GM04503 (cell line): ENCODE measurements at places on chromosomes 2 and 18.

DNA sequence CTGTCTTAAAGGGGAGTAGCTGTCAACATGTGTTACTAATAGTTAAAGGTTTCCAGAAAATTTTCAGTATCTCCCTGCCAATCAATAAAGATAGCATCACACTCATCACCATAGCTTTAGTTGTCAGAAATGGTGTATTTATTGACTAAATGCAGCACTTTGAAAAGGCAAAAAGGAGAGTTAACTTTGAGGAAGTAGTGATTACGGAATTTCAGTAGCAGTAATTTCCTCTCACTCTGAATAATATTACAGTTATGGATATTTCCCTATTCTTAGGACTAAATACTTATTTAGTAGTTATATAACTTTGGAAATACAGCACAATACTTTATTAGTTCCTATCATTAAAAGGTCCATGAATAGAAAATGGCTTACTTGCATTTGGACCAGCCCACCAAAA is 250.5 kb downstream of the CAMKMT start:
- DNase-seq, result no peak

DNA sequence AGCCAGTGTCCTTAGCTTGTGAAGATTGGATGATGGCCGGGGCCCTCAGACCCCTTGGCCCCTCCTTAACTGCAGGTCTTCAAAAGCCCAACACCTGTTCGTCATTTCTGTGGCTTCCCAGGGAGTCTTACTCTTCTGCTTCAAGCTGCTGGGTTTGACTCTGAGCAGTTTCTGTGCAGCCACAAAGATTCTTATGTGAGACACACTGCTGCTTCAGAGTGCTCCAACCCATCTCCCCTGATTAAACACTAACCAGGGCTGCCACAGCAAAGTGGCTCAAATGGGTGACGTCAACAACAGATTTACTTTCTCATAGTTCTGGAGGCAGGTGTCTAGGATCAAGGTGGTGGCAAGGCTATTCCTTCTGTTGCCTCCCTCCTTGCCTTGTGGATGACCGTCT is 40.8 kb downstream of the TSN start:
- no peak for DNase-seq

DNA sequence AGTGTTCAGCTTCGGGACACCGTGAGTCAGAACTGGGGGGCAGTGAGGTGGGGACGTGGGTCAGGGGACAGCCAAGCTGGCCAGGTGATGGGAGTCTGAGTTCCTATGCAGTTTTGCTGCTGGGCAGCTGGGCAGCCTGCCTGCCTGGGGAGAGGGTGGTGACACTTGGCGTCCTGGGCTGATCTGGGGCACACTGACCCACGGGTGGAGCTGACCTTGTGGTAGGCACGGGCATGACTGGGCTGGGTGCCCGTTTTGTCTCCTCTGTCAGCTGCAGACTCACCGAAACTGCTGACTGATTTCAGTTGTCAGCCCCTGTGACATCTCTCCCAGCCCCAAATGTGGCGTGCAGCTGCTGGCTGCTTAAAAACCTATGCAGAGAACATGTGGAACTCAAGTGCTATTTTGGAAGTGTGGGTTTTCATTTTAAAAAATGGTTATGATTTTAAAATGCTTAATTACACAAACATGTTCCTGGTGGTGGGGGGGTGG is 32.6 kb upstream of the E2F6 start:
- no peak for DNase-seq

DNA sequence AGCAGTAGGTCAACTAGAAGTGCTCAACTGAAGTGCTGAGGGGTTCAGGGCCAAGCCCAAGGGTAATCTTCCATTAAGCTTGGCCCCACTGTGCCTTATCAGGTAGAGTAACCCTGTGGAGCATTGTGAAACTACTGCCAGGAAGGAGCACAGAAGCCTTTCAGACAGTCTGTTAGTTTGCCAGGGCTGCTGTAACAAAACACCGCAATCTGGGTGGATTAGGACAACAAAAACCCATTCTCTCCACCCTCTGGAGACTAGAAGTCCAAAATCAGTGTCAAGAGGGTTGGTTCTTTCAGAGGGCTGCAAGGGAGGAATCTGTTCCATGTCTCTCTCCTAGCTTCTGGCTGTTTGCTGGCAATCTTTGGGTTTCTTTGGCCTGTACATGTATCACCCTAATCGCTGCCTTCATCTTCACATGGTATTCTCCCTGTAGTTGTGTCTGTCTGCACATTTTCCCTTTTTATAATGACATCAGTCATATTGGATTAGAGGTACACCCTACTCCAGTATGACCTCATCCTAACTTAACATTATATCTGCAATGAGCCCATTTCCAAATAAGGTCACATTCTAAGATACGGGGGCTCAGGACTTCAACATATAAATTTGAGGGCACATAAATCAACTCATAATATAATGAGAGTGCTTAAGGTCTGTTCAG is 21.2 kb downstream of the VIT start:
- DNase-seq, result no peak

- DNase-seq, result no peak
Measured at GRCh38 chr18:77969972-77970371, 720.3 kb downstream of the GALR1 start.

GRCh38 chr2:159215116-159215515 is 71.4 kb downstream of the WDSUB1 start:
- DNase-seq, result no peak

DNA sequence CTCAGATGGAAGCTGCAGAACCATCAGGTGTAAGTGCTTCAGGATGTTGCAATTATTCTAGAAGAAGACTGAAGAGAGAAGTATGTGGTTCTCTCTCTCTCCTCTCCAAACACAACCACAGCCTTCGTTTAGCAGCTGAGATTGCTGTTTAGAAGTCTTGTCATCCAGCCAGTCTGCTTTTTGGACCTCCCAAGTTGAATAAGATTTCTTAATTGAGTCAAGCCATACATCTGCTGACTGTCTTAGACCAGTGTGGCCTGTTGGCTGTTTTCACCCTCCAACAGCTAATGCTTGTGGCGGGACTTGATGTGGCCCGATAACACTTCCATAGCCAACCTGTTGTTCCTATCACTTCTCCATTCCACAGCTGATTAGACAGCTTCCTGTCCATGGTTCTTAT is 91.3 kb upstream of the TMEM17 start:
- DNase-seq, result peak; percentile 64

- DNase-seq, result no peak
Measured at GRCh38 chr2:48514348-48515003, 15.5 kb upstream of the STON1 start.

GRCh38 chr2:240998706-240998994 is 232 bp downstream of the SNED1 start:
- DNase-seq, result no peak

GRCh38 chr2:108492364-108492763 is 41.9 kb upstream of the LIMS1 start:
- peak; percentile 37 for DNase-seq

- DNase-seq, result no peak
Measured at GRCh38 chr2:4915357-4915756, 776.8 kb upstream of the SOX11 start.

DNA sequence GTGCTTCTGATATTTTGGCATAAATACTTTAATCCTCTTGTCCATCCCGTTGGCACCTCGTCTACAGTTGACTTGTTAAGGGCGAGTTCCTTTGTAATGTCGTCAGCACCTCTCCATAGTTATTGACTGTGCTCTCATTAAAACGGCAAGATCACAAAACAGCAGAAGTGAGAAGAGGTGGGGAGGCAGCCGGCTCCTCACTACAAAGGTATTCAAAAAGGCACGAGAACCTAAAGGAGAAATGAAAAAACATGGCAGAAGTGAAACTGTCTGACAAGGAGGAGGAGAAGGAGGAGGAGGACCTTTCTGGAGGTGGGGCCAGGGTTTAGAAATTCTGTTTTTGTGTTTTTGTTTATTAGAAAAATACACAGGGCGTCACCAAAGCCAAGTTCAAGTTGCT is 235.6 kb downstream of the BCL11A start:
- no peak for DNase-seq

DNA sequence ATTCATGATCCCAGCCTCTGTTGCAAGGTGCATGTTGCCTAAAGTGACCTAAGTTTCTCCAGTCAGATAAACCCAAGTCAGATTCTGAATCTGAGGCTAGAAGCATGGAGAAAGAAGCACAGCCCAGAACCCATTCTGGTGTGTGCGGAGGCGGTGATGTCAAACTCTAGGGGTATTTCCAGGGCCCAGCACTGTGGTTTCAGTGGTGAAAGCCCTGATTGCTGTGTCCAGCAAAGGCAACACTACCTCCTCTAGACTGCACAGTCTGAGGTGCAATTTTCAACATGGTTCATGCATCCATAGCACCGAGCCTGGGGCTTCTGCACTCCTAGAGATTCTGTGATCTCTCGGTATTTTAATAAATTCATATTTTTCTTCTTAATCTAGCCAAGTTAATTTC is 264.8 kb upstream of the KLHL29 start:
- no peak for DNase-seq

DNA sequence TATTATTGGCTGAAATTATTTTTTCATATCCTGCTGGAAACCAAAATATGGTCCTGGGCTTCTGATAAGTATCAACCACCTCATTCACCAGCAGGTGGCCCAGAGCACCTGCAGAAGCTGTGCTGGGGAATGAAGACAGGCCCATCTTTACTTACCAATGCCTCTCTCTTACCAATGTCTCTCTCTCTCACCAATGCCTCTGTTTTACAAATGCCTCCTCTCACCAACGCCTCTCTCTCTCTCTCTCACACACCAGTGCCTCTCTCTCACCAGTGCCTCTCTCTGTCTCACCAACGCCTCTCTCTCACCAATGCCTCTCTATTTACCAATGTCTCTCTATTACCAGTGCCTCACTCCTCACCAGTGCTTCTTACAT is 2.3 kb upstream of the MAL start:
- DNase-seq, result no peak
